ENCODE measurements at places on chromosomes 3 and 15.

DNA sequence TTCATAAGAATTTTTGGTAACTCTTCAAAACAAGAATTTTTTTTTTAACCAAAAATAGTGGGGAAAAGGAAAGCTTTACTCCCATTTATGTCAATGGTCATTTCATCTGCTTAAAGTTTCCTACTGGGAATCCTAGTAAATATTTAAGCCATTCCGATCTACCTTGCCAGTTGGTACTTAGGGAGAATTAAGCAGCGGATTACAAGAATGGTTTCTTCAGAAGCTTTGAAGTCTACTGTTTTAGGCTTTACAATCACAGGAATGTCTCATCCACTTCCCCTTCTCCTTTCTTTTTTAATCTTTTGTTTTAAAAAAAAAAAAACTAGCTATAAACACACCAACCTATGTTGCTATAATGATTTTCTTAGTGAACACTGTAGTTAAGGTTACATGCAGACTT, 341.4 kb upstream of the ATP11B start:
- no peak for DNase-seq

DNA sequence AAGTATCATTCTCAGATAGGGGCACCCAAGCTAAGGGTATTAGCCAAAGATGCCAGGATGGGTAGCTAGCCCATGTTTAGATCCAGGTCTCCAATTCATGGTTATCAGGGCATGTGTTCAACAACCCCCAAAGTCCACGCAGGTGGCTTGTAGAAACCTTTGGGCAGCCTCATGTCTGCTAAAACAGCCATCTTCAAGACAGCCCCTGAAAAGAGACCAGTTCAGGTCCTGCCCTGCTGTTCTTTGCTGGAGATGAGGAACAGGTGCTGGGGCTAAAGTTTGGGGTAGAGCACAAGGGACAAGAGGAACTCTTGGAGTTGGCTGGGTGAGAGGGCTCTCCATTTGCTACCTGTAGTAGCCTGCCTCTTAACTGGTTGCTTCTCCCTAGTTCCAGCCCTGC, 4.6 kb downstream of the PPM1M start:
- DNase-seq = no peak

DNA sequence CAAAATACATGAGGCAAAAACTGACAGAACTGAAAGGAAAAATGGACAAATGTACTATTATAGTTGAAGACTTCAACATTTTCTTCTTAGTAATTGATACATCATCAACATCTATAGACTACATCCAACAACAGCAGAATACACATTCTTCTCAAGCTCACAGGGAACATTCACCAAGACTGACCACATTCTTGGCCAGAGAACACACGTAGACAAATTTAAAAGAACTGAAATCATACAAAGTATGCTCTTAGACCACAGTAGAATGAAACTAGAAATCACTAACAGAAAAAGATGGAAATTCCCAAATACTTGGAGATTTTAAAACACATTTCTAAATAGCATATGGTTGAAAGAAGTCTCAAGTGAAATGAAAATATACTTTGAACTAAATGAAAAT, 55.1 kb upstream of the NSMCE3 start:
- no peak for DNase-seq

DNA sequence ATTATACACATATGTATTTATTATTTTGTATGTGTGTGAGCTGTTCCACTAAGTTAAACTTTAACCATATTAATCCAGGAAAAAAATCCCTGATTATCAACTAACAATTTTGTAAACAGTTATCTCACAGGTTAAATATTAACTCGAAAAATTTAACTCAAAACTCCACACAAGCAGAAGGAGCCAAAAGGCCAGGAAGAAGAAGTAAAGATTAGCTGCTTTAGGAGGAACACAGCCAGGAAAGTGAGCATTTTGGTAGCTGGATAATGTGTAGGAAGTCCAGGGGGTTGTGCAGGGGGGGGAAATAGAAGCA, 425.0 kb downstream of the TIGIT start:
- no peak for DNase-seq

DNA sequence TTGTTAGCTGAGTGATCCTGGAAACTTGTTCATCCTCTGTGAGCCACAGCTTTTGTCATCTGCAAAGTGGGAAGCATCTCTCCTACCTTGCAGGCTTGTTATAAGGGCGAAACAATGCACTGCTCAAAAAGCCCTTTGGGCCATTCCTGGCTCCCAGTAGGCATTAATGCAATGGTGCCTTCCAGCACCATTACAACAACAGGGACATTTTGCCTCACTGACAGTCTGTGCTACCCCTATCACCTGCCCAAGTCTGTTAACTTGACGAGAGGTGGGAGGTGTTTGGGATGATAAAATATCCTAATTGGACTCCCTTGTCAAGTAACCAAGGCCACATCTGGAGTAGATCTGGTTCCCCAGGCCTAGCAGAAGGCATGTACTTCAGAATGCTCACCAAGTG, 44.2 kb downstream of the ZDHHC3 start:
- no peak for DNase-seq
